M059J (cell line): ENCODE measurements at places on chromosomes 2 and 18.

DNA sequence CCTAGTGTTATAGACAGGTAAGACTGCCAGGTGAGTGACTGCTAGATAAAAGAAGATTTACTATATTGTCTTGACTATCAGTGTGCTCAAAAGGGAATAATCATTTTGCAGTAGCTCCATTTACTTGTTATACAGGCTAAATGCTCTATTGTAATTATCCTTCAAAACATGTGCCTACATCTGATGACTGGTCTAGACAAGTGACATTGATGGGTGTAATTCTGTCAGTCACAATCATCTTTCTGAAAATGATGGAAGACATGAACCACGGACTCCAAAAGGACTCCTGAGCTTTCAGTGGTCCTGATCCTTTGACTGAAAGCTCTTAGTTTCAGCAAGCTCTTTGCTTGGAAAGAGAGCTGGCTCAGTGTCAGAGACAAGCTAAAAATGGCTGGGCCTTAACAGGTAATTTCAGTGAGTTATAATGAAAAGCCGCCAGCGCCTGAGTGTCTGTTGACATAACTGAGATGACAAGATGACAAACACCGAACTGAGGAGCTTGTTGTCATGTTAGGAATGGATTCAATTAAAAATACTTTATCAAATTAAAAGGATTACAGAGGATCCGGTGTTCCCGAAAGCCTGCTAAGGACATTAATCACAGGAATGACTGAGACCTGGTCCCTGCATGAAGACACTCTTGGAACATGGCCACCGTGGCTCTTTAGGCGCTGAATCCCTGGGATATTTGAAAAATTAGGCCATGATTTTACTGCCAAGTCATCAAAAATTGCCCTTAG lies 141.7 kb downstream of the CMPK2 start:
- DNase-seq, result no peak

- DNase-seq, result no peak
Observed at GRCh38 chr2:236865052-236865451, 220.6 kb upstream of the COPS8 start.

DNA sequence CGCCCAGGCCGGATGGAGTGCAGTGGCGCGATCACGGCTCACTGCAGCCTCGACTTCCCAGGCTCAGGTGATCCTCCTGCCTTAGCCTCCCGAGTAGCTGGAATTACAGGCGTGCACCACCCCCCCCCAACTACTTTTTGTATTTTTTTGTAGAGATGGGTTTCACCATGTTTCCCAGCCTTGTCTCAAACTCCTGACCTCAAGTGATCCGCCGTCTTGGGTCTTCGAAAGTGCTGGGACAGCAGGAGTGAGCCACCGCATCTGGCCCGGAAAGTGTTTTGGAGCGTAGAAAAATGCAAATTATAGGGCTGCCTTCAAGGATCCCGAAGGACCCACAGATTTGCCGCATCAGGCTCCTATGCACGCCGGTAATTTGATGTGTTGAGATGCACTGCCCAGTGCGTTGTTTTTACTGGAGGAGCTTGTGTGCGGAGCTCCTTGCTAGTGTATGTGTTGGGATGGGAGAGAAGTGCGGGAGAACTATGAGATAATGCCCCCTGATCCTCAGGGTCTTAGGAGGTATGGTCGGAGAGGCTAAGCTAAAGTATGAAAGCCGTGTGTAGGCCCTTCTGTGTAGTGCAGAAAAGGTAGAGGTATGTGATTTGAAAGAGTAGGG lies 1.2 kb upstream of the CLASP1 start:
- DNase-seq, result peak; percentile 34

DNA sequence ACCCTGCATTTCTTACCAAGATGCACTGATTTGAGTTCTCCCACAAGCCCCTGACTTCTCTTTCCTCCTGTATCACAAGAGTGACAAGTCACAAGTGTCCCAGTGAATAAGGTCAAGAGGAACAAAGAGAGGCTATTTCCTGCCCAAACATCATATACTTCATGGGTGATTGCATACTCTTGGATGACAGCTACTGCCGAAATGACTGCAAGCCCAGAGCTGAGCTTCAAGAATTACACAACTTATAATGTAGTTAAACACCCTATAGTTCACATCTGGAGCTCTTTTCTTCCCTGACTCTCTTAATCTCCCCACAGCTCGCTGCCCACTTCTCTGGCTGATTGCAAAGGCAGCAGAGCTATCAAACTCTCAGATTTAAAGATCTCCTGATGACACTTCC lies 289.7 kb upstream of the PARD3B start:
- DNase-seq, result no peak

GRCh38 chr18:36176177-36176584 lies 11.1 kb upstream of the MOCOS start:
- DNase-seq, result peak; percentile 84

- DNase-seq, result no peak
Observed at GRCh38 chr2:21803550-21803949, 679.8 kb downstream of the TDRD15 start.

GRCh38 chr2:12718711-12719399 lies 2.1 kb downstream of the TRIB2 start:
- peak; percentile 38 for DNase-seq

DNA sequence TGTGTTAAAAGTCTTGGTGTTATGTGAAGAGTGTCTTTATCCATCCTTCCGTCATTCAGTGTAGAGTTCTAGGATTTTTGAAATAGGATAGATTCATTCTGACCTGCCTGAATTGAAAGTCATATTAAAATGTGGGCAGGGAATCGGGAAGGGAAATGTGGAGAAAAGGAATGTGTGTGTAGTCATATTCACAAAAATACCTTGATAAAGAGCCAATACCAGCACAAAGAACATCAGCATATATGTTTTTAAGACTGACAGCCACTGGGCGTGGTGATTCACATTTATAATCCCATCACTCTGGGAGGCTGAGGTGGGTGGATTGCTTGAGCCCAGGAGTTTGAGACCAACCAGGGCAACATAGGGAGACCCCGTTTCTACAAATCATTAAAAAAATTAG lies 188.1 kb downstream of the CAMKMT start:
- peak; percentile 55 for DNase-seq

DNA sequence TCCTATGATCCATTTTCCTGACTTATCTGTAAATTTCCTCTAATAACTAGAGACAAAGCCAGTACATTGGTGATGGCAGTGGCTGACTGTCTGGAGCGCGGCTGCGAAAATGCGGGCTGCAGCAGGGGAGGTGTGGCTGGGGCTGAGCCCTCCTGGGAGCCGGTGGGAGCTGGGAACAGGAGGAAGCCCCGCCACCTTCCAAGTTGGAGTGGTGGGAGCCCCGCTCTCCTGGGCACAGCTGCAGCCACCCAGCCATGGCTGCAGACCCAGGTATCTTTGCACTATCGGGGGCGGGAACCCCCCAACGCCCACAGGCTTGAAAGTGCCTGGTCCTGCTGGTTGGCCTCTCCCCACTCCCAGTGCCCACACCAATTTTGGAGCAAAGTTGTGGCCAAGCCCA lies 633.0 kb upstream of the TMEFF2 start:
- DNase-seq, result no peak

- no peak for DNase-seq
Observed at GRCh38 chr2:213148572-213149261, 2.7 kb downstream of the IKZF2 start.

DNA sequence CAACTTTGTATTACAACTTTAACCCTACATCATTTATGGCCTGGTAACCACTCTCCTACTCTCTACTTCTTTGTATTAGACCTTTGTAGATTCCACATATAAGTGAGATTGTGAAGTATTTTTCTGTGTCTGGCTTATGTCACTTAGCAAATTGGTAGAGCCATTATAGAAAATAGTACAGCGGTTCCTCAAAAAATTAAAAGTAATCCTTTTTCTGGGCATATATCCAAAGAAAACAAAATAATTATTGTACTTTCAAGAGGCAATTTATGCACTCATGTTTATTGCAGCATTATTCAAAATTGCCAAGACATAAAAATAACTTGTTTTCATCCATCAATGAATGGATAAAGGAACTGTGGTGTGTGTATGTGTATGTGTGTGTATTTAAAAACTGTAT lies 537.5 kb upstream of the FSIP2 start:
- DNase-seq, result no peak
